Peyer's patch (tissue), 4 donors: ENCODE measurements at places on chromosomes 6 and 20. TPM values are rescaled to one million over a fixed set of nuclear protein-coding genes. Genes with fewer than 3 reads are reported as not detected.
A peak's percentile ranks its signal among the peaks of the same experiment; 100 is the strongest.

- no peaks in the 10 kb centered on the region for H3K27me3 ChIP-seq
- no peak for DNase-seq
- no peak overlapping the region for H3K4me3 ChIP-seq
- no peaks in the 10 kb centered on the region for H3K36me3 ChIP-seq
- H3K27ac ChIP-seq, result no peak overlapping the region
- H3K4me1 ChIP-seq, result no peaks in the 10 kb centered on the region
Measured at GRCh38 chr6:36815962-36816735, 23.1 kb downstream of the CPNE5 start.

DNA sequence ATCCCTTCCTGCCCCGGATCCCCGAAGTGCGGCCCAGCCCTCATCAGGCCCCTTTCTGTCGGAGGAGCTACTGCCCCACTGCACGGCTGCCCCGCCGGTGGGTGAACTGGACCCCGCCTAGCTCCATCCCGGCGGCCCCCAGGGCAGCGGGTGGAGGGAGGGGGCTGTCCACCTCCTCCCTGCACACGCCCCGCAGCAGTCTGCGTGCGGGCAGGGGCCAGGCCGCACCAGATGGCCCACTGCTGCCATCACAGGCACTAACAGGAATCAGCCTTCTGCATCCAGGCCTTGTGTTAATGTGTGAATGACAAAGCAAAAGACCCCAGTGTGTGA lies 54.9 kb upstream of the UNC93A start:
- no peaks in the 10 kb centered on the region for H3K4me1 ChIP-seq
- no peak overlapping the region for H3K4me3 ChIP-seq
- DNase-seq, result no peak
- no peaks in the 10 kb centered on the region for H3K36me3 ChIP-seq
- no peaks in the 10 kb centered on the region for H3K27me3 ChIP-seq
- H3K27ac ChIP-seq, result no peak overlapping the region

GRCh38 chr6:23013776-23014175 lies 444.4 kb downstream of the HDGFL1 start:
- H3K4me3 ChIP-seq, result no peak overlapping the region
- no peaks in the 10 kb centered on the region for H3K4me1 ChIP-seq
- DNase-seq, result no peak
- H3K27ac ChIP-seq, result no peak overlapping the region
- H3K36me3 ChIP-seq, result no peaks in the 10 kb centered on the region

The VWA7 gene
- total RNA-seq, result not detected

The MYB gene
- total RNA-seq, result 15.3 TPM

GRCh38 chr6:36908747-36909146 lies 23.0 kb downstream of the C6orf89 start:
- no peak overlapping the region for H3K27ac ChIP-seq
- H3K36me3 ChIP-seq, result no peaks in the 10 kb centered on the region
- H3K27me3 ChIP-seq, result no peaks in the 10 kb centered on the region
- H3K4me1 ChIP-seq, result no peaks in the 10 kb centered on the region
- DNase-seq, result no peak
- H3K4me3 ChIP-seq, result no peak overlapping the region

The TNXB gene
- 301 TPM for total RNA-seq

DNA sequence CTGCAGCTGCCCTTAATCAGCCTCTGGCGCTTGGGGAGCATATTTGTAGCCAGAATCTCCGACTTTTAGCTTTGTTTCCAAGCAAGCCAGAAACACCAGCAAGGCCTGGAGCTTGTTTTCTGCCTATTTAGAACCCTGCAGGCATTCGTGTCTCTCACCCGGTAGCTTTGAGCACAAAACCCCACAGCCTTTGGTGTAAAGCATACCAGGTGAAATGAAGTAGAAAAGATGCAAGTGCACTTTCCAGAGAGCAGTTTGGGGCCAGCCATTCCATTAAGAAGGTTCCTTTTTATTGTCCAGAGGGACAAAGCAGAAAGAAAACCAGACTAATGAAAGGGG lies 736 bp downstream of the FAM217B start:
- no peaks in the 10 kb centered on the region for H3K27me3 ChIP-seq
- peak overlapping the region; percentile 93 for H3K27ac ChIP-seq
- H3K36me3 ChIP-seq, result no peaks in the 10 kb centered on the region
- no peak for DNase-seq
- H3K4me3 ChIP-seq, result peak overlapping the region; percentile 64

DNA sequence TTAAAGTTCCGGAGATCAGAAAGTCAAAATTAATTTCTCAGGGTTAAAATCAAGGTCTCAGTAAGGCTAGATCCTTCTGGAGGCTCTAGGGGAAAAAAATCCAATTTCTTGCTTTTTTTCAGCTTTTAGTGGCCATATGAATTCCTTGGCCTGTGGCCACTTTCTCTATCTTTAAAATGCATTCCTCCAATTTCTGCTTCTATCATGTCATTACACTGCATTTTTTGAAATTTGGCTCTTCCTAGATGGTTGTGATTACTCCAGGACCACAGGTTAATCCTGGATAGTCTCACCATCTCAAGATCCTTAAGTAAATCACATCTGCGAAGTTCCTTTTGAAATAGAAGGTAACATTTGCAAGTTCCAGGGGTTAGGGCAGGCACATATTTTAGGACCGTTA lies 1294.9 kb upstream of the CITED2 start:
- no peak overlapping the region for H3K27ac ChIP-seq
- H3K27me3 ChIP-seq, result no peaks in the 10 kb centered on the region
- no peaks in the 10 kb centered on the region for H3K4me1 ChIP-seq
- H3K36me3 ChIP-seq, result no peaks in the 10 kb centered on the region

DNA sequence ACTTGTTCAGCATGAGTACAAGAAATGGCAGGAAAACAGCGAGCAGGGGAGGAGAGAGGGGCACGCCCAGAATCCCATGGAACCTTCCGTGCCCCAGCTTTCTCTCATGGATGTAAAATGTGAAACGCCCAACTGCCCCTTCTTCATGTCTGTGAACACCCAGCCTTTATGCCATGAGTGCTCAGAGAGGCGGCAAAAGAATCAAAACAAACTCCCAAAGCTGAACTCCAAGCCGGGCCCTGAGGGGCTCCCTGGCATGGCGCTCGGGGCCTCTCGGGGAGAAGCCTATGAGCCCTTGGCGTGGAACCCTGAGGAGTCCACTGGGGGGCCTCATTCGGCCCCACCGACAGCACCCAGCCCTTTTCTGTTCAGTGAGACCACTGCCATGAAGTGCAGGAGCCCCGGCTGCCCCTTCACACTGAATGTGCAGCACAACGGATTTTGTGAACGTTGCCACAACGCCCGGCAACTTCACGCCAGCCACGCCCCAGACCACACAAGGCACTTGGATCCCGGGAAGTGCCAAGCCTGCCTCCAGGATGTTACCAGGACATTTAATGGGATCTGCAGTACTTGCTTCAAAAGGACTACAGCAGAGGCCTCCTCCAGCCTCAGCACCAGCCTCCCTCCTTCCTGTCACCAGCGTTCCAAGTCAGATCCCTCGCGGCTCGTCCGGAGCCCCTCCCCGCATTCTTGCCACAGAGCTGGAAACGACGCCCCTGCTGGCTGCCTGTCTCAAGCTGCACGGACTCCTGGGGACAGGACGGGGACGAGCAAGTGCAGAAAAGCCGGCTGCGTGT lies 11.6 kb downstream of the TNFAIP3 start:
- peaks cover 16% of the 10 kb centered on the region for H3K4me1 ChIP-seq
- no peak overlapping the region for H3K4me3 ChIP-seq
- DNase-seq, result no peak
- no peaks in the 10 kb centered on the region for H3K27me3 ChIP-seq

The PTCRA gene
- not detected for total RNA-seq

DNA sequence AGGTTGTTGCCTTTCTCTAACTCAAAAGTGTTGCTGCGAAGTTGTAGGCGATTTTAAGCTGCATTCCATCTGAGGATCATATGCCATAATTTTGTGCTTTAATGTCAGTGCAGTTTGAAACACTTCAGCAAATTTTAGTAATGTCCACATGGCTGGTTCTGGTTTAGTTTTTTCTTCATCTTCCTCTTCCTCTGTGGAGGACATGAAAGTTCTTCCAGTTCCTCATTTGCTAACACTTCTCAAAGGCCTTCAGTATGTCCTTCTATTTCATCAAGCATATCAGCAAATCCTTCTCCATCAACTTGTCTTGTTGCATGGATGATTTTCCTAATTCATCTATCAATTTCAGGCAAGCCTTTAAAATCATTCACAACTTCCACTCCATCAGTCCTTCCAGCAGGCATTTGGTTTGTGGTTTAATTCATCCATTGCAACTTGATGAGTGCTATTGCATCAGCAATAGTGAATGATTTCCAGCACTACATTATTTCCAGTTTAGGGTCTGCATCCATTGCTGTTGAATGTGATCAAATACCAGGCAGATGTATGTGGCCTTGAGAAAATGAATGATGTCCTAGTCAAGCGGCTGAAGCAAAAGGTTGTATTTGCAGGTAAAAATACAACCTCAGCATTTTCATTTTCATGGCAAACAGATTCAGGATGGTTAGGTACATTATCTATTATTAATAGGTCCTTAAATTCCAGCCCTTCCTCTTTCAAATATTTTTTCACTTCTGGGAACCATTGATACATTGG lies 20.2 kb downstream of the SHLD1 start:
- DNase-seq, result no peak
- peaks cover 29% of the 10 kb centered on the region for H3K36me3 ChIP-seq
- H3K4me3 ChIP-seq, result no peak overlapping the region
- peaks cover 10% of the 10 kb centered on the region for H3K4me1 ChIP-seq
- H3K27me3 ChIP-seq, result no peaks in the 10 kb centered on the region

GRCh38 chr6:30198166-30199084 lies 14.8 kb downstream of the TRIM26 start:
- DNase-seq, result no peak
- no peak overlapping the region for H3K4me3 ChIP-seq
- no peak overlapping the region for H3K27ac ChIP-seq
- no peaks in the 10 kb centered on the region for H3K36me3 ChIP-seq
- peaks cover 30% of the 10 kb centered on the region for H3K4me1 ChIP-seq
- no peaks in the 10 kb centered on the region for H3K27me3 ChIP-seq

DNA sequence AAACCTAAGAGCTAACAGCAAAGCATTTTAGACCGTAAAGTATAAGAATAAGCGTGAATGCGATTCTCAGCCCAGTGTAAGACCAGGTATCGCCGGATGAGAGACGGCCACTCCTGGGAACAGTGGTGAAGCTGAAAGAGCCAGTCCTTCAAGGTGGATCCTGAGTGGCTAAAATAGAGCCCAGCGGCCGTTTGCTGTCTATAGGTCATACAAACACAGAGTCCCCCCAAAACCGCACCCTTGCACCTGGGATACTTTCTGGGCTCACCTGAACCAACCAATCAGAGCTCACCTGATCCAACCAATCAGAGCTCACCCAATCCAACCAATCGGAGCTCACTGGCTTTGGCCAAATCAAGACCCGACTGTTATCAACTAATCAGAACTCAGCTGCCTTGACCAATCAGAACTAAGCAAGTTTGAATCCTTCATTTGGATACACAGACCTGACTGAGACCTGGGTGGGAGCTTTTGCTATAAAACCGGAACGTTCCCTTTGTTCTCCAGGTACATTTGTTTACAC lies 248.2 kb downstream of the DLL1 start:
- DNase-seq, result no peak
- H3K36me3 ChIP-seq, result no peaks in the 10 kb centered on the region
- no peaks in the 10 kb centered on the region for H3K27me3 ChIP-seq

- H3K4me1 ChIP-seq, result no peaks in the 10 kb centered on the region
- DNase-seq, result no peak
- H3K36me3 ChIP-seq, result no peaks in the 10 kb centered on the region
Measured at GRCh38 chr6:139256087-139256486, 35.7 kb downstream of the TXLNB start.

DNA sequence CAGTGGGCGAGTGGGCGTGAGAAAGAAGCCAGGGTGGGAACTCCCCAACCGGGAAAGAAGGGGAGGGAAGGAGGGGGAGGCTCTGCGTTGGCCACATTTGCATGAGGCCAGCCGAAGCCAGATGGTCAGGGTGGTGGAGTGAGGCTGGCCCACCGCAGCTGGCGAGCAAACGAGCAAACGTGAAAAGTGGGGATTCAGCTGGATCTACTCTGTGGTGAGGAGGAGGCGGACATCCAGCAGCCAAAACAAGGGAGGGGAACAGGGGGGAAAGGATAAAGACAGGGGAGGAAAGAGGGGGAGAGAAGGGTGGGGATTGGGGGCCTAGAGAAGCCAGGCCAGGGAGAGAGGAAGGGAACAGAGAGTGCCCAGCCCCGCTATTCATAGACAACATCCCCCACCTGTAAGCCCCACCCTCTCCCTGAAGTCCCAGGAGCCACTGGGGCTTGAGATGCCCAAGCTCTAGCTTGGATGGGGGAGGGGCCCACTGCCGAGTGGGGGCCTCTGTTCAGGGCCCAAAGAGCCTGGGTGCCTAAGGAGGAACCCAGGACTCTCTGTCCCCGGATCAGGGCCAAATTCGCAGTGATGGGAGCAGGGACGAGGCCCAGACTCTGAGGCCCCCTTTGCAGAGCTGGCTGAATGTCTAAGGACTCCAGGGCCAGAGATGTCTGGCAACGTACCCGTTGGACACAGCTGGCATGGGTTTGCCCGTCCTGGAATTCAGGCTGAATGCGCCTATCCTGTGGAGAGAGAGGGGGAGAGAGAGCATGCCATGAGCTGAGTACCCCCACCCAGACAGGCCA lies 45.1 kb downstream of the CPNE5 start:
- H3K4me1 ChIP-seq, result no peaks in the 10 kb centered on the region
- DNase-seq, result no peak
- H3K36me3 ChIP-seq, result no peaks in the 10 kb centered on the region
- no peak overlapping the region for H3K27ac ChIP-seq

DNA sequence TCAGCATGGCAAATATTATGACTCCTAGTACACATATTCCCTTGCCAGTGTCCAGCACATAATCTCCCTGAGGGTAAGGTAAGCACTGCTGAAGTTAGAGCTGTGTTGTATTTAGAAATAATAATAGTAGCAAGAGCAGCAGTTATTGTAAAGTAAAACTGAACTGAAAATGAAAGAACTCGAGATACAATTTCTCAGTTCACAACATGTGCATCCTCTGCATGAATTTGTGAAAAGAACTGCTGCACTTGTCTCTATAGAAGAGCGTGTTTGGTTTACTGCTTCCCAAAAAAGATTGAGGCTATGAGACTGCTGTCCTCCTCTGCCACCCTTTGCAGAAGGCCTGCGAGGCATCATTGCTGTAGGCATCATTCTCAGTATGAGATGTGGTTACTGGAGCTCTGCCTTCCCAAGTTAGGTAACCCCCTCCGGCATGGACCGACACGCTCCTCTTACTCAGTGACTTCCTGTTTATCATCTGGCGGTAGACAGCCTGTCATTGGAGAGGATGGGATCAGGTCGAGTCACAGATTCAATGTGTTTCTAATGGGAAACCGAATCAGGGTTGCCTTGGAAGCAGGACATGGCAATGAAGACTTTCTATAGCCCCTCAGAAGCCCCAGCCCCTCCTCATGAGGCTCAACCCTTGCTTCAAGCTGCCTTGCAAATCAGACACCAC lies 48.1 kb downstream of the SLC24A3 start:
- H3K27me3 ChIP-seq, result no peaks in the 10 kb centered on the region
- no peak overlapping the region for H3K4me3 ChIP-seq
- DNase-seq, result no peak
- peak overlapping the region; percentile 49 for H3K27ac ChIP-seq
- no peaks in the 10 kb centered on the region for H3K36me3 ChIP-seq
- no peaks in the 10 kb centered on the region for H3K4me1 ChIP-seq

The TRIM31 gene
- total RNA-seq, result 56.9 TPM
